Iris pigment epithelial cell (primary cell): ENCODE measurements at places on chromosomes 5 and 9.
A peak's percentile ranks its signal among the peaks of the same experiment; 100 is the strongest.

DNA sequence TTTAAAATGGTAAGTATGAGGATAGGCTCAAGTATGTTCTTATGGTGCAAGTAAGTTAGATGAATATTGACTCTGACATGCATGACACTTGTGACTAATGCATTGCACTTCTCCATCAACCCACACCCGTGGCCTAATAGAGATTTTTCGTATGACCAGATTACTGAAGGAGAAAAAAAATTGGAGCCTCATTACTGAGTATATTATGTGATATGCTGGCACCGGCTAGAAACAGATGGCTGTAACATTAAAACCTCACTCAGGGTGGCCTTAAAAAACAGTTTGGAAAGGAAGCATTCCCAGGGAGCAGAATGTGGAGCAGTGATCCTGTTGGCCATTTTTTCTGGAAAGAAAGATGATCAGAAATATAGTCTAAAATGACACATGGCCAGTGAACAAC is 766.4 kb downstream of the PRELID2 start:
- no peak for DNase-seq

DNA sequence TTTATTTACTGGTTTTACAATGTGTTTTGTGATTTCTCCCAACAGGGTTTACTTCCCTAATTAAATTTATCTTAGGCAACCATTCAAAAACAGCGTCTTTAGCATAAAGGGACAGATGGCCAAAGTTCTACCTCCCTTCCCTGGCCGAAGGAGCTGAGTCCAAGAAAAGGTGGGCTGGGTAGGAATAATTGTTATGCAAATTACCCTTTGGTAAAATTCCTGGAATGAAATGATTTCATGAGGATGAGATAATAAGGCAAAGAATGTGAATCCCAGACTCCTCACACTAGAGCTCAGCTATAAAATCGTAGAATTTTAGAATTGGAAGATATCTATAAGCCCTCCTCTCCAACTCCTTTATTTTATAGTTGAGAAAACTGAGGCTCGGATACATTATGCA is 119.6 kb downstream of the SGCD start:
- no peak for DNase-seq

DNA sequence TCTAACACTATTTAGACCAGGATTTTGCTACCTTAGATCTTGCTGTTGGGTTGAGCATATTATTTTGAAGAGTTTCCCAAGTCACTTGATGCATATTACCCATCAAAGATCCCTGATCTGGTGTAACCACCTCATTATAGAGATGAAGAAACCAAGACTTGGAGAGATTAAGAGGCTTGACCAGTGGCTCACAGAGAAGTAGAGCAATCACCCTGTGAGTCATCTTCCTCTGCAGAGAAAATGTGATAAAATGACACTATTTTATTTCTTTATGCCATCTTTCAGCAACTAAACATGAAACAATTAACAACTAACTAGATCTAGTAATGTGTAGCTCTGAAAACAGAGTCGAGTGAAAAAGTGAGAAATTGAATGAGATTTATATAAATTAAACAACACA is 76.1 kb downstream of the KIF4B start:
- DNase-seq = peak; percentile 38

DNA sequence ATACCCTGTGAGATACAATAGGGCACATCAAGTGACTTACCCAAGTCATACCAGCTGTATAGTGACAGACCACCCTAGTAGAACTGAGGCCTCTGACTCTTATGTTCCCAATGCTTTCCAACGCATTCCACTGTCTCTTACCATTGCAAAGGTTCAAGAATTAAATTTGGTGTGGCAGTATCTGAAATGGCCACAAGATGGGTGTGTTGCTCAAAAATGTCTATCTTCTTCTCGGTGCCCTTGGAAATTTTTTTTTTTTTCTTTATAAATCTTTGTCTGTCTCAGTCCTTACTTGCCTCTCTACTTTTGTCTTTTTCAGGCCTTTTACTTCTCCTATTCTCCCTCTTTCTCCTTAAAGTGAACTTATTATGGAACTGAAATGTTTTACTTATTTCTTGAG is 48.4 kb downstream of the GPR21 start:
- DNase-seq = peak; percentile 58
